ENCODE measurements at places on chromosomes 11 and 22. TPM values are rescaled to one million over a fixed set of nuclear protein-coding genes. Genes with fewer than 3 reads are reported as not detected.

MLC1 gene
- not detected for total RNA-seq

ARHGAP1 gene
- total RNA-seq: 35.5 TPM

CRYAB gene
- total RNA-seq: 6.6 TPM

LAYN gene
- 38.8 TPM for total RNA-seq

TRIM44 gene
- total RNA-seq: 21.7 TPM

SCGB1C1 gene
- not detected for total RNA-seq

TSPAN32 gene
- total RNA-seq: not detected

E2F8 gene
- 1.0 TPM for total RNA-seq

EHF gene
- total RNA-seq: 29.1 TPM

ANGPTL5 gene
- not detected for total RNA-seq

OR1S1 gene
- total RNA-seq: not detected

GRAMD1B gene
- not detected for total RNA-seq

FCHSD2 gene
- total RNA-seq: 4.9 TPM

TUB gene
- total RNA-seq: 0.70 TPM

SEPTIN5 gene
- 2.6 TPM for total RNA-seq

SCN3B gene
- under 0.01 TPM for total RNA-seq

MPZL2 gene
- 80.6 TPM for total RNA-seq

OR52H1 gene
- total RNA-seq: not detected

C11orf68 gene
- 15.5 TPM for total RNA-seq

FLRT1 gene
- total RNA-seq: 0.04 TPM

UNC93B1 gene
- total RNA-seq: 15.9 TPM

BTG4 gene
- total RNA-seq: not detected

POLA2 gene
- 4.6 TPM for total RNA-seq

CSNK2A3 gene
- 0.47 TPM for total RNA-seq
